ENCODE measurements at places on chromosomes 12 and 14. TPM values are rescaled to one million over a fixed set of nuclear protein-coding genes. Genes with fewer than 3 reads are reported as not detected.

The TTC6 gene
- total RNA-seq = not detected

The STYK1 gene
- not detected for total RNA-seq

The TEX52 gene
- not detected for total RNA-seq

The SCNN1A gene
- total RNA-seq = 12.7 TPM

The DEGS2 gene
- 0.11 TPM for total RNA-seq

The PLEKHG7 gene
- total RNA-seq = not detected

The CEBPE gene
- total RNA-seq = not detected

The HHIPL1 gene
- total RNA-seq = 2.9 TPM

The DTX1 gene
- 19.2 TPM for total RNA-seq

The PMCH gene
- not detected for total RNA-seq

The DPY19L2 gene
- total RNA-seq = 20.6 TPM
